ENCODE measurements at places on chromosomes 6 and 20. TPM values are rescaled to one million over a fixed set of nuclear protein-coding genes. Genes with fewer than 3 reads are reported as not detected.

DNA sequence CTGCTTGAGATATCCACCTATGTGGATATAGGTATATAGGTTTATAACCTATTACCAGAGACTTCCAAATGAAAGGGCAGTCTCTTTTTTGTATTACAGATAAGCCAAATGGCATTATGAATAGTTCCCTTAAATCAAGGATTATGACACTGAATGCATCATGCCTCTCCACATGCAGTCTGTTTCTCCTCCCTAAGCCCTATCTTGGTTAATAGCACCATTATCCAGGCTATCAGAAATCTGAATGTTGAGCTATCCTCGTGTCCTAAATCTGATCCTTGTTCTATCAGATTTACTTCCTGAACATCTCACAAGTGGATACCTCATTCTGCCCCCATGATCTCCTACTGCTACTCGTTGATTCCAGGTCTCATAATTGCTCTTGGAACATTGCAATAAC is 138.0 kb downstream of the GRIK2 start:
- H3K36me3 ChIP-seq = no peaks in the 10 kb centered on the region
- no peaks in the 10 kb centered on the region for H3K27me3 ChIP-seq
- H3K4me3 ChIP-seq = no peak overlapping the region
- no peak overlapping the region for H3K27ac ChIP-seq

The ID1 gene
- 56.3 TPM for total RNA-seq

DNA sequence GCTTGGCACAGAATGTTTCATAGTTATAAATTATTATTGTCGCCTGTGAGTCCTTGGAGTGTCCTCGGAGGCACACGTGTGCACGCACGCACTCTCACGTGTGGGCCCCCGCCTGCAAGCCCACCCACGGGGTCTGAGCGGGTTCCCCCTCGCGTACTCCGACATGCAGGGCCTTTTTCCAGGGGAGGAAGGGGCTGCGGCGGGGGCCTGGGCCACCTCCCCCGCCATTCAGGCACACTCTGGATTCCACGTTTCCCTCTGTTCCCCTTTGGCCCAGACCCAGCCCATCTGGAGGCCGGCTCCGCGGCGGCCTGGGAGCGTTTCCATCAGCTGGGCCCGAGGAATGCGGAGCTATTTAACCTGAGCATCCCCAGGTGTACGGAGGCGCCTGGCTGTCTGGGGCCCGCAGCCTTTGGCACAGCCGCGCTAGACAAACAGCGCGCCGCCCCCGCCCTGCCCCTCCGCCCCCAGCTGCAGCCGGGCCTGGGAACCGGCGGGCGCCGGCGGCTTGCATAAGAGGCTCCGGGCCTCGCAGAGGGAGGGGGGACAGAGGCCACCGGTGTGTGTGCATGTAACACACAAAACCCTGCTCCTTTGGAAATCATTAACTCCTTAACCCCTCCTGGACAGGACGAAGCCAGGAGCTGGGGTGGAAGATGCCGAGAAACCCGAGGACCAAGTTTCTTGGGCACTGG is 3.3 kb downstream of the ID1 start:
- peak overlapping the region; percentile 63 for H3K4me3 ChIP-seq
- H3K36me3 ChIP-seq = peaks cover 9% of the 10 kb centered on the region
- no peaks in the 10 kb centered on the region for H3K27me3 ChIP-seq
- H3K4me1 ChIP-seq = peaks cover 44% of the 10 kb centered on the region
- peak overlapping the region; percentile 21 for H3K27ac ChIP-seq
- DNase-seq = peak; percentile 90

The ZC2HC1B gene
- not detected for total RNA-seq

- H3K4me1 ChIP-seq = no peaks in the 10 kb centered on the region
- no peaks in the 10 kb centered on the region for H3K36me3 ChIP-seq
Observed at GRCh38 chr6:307065-307814, 15.0 kb downstream of the DUSP22 start.

DNA sequence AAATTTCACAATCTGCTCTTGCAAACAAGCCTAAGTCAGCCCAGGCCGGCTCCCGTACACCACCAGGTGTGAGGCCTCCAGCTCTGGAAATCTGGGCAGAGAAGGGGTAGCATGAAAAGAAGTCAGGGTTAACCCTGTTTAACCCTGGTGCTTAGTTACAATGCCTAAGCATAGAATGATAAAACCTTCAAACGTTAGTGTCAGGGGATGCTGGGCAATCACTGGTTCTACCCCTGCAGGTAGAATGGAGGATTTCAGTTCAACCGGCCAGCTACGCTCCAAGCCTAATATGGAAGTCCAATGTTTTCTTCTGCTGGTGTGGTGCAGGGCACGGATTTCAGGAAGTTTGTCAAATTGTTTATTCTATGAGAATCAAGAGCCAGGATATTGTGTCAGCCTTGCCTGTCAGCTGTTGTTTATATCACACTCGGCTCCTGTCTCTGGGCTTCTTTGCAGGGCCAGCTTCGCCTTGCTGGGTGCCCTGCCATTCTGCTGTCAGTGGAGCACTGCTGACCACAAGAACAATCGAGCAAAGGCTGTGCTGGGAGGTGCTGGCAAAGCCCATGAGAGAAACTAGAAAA is 20.2 kb upstream of the CD93 start:
- H3K27me3 ChIP-seq = peaks cover 8% of the 10 kb centered on the region
- no peaks in the 10 kb centered on the region for H3K4me1 ChIP-seq
- no peak for DNase-seq
- H3K4me3 ChIP-seq = no peak overlapping the region
- no peak overlapping the region for H3K27ac ChIP-seq

- H3K4me1 ChIP-seq = peaks cover 57% of the 10 kb centered on the region
- no peaks in the 10 kb centered on the region for H3K27me3 ChIP-seq
- H3K4me3 ChIP-seq = no peak overlapping the region
- no peak for DNase-seq
Observed at GRCh38 chr20:50537546-50538201, 27.5 kb downstream of the PTPN1 start.

- H3K36me3 ChIP-seq = no peaks in the 10 kb centered on the region
- no peaks in the 10 kb centered on the region for H3K4me1 ChIP-seq
- no peaks in the 10 kb centered on the region for H3K27me3 ChIP-seq
- H3K4me3 ChIP-seq = no peak overlapping the region
Observed at GRCh38 chr6:10522929-10523573, 1.9 kb downstream of the GCNT2 start.

DNA sequence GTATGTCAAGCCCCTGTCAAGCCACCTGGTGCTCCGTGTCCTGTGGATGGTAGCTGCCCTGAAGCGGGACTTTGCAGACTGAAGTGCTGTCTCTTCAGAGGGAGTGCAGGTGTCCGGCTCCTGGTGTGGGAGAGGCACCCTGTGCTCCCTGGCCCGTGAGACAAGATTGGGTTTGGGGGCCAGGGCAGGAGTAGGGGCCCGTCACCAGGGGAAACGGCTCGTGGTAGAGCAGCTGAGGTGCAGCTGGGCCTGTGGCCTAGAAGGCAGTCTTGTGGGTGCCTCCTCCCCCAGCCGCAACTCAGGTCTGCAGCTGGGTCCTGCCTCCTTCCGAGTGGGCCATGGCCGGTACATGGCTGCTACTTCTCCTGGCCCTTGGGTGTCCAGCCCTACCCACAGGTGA is at the start of gene PTCRA:
PTCRA (plus strand) TSS at position 322 of the 400 bp plus-strand sequence; CDS start at position 339, 17 bp downstream.
- no peaks in the 10 kb centered on the region for H3K36me3 ChIP-seq
- no peaks in the 10 kb centered on the region for H3K27me3 ChIP-seq
- no peak within 1 kb of the TSS for H3K4me3 ChIP-seq
- H3K4me1 ChIP-seq = peaks cover 10% of the 10 kb centered on the region

DNA sequence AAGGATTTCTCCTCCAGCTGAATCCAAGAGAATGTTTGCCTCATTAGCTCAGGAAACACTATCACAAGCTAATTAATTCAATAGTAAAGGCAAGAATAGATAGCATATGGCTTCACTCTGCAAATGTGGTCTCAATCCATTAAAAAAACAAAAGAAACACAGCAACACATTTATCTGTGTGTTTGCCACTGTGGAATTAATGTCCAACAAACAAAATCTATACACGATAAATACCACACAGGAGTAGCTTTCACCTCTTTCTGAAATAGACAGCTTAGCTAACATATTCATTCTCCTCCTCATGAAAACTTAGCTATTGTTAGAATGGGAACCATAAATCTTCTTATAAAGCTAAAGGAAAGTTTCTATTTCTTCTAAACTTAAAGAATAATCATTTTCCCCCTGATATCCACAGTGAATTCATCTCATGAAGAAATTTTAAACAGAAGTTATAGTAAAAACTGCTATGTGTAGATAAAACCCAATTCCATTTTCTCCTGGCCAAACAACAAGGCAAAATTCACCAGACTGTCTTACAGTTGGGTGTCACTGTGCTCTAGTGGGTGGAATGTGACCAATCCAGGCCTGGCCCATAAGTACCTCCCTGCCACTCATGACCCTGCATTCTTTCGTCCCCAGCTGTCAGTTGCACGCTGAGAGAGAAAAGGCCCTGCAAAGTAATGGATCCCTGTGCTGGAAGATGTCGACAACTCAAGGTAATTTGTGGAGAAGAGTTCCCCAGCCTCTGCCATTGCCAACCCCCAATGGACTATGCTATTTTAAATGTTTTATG is 92.9 kb upstream of the NRSN1 start:
- H3K27ac ChIP-seq = no peak overlapping the region
- peak; percentile 14 for DNase-seq
- no peaks in the 10 kb centered on the region for H3K4me1 ChIP-seq
- H3K4me3 ChIP-seq = no peak overlapping the region

GRCh38 chr6:123515715-123516114 is 121.0 kb downstream of the TRDN start:
- H3K27me3 ChIP-seq = no peaks in the 10 kb centered on the region
- H3K27ac ChIP-seq = no peak overlapping the region
- no peaks in the 10 kb centered on the region for H3K36me3 ChIP-seq
- no peak overlapping the region for H3K4me3 ChIP-seq

GRCh38 chr6:134331256-134331655 is 13.3 kb upstream of the SGK1 start:
- no peaks in the 10 kb centered on the region for H3K36me3 ChIP-seq
- no peak overlapping the region for H3K4me3 ChIP-seq
- H3K27ac ChIP-seq = no peak overlapping the region
- H3K27me3 ChIP-seq = no peaks in the 10 kb centered on the region

- no peaks in the 10 kb centered on the region for H3K27me3 ChIP-seq
- no peak overlapping the region for H3K4me3 ChIP-seq
- DNase-seq = no peak
- H3K4me1 ChIP-seq = no peaks in the 10 kb centered on the region
Observed at GRCh38 chr6:116471531-116471930, 10.4 kb downstream of the CALHM6 start.

The CDC40 gene
- total RNA-seq = 27.4 TPM

DNA sequence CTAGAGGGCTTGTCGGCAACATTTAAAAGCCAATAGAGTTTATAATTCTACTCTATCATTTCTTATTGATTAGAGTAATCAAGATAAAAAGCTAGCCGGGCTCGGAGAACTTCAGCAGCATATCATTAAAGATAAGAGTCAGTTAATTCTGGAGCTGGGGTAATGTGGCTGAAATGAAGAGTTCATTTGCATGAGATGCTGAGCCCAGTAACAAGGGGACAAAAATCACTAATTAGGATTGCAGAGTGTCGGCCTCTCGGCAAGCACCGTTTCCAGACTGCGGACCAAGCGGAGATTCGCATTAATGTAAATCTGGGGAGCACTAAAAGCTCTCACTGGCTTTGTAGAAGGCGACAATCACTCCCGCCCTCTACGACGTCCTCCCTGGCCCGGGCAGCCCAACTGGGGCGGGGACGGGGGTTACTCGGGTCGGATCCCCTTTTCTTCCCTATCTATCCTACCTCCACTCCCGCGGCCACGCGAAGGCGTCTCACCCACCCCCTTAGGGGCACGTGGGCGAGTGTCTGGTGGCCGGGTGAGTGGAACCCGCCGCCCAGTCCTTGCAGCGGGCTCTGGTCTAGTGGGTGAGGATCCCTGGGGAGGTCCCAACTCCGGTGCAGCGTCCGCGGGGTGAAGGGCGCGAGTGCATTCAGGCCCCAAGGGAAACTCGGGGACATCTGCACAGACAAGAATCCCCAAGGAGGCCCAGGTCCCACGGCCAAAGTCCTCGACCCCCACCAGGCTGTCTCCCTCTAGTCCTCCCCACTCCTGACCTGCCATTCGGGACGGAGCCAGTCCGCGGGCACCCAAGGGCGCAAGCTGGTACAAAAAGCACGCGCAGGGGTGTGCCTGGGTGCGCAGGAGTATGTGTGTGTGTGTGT is 42.2 kb upstream of the OSTM1 start:
- DNase-seq = no peak
- no peak overlapping the region for H3K27ac ChIP-seq

DNA sequence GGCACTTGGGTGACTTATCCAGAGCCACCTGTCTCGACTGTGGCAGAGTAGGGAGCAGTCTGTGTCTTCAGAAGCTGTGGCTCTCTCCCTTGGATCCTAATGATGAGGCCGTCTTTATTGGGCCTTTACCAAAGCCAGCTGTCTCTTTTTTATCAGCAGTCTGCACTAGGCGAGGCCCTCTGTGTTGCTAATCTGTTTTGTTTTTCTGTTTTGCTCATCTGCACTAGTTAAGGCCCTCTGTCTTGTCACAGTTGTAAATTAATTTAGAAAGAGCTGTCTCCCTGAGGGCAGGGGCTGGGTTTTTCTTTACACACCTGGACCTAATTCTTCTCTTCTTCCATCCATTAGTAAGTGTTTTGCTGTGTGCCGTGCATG is 45.0 kb downstream of the CDS2 start:
- no peaks in the 10 kb centered on the region for H3K27me3 ChIP-seq
- H3K27ac ChIP-seq = no peak overlapping the region
- peaks cover 11% of the 10 kb centered on the region for H3K36me3 ChIP-seq
- no peak overlapping the region for H3K4me3 ChIP-seq
- peaks cover 12% of the 10 kb centered on the region for H3K4me1 ChIP-seq
- no peak for DNase-seq

DNA sequence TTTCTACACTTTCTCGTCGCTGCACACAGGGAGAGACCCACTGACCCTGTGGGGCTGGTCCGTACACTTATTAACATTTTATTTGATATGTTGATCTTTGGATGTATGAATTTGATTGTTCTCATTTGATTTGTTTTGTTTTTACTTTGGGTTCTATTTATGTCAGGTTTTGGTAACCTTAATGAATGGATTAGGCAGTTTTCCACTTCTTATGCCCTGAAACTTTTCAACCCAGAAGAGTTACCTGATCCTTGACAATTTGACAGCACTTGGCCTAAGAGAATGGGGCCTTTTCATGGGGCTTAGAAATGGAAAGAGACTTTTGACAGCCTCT is 23.6 kb downstream of the GPX6 start:
- H3K4me3 ChIP-seq = no peak overlapping the region
- no peak for DNase-seq
- H3K4me1 ChIP-seq = peaks cover 4% of the 10 kb centered on the region

The SLC13A3 gene
- 1.8 TPM for total RNA-seq

Data from osteoblast (primary cell).